ENCODE measurements at places on chromosomes 2 and 18. TPM values are rescaled to one million over a fixed set of nuclear protein-coding genes. Genes with fewer than 3 reads are reported as not detected.

The EGR4 gene
- total RNA-seq = not detected

The C1QL2 gene
- total RNA-seq = not detected

The MBP gene
- total RNA-seq = 60.0 TPM

The PCARE gene
- not detected for total RNA-seq

- DNase-seq = no peak
Observed at GRCh38 chr18:75638223-75638775, 210.8 kb upstream of the SMIM21 start.

DNA sequence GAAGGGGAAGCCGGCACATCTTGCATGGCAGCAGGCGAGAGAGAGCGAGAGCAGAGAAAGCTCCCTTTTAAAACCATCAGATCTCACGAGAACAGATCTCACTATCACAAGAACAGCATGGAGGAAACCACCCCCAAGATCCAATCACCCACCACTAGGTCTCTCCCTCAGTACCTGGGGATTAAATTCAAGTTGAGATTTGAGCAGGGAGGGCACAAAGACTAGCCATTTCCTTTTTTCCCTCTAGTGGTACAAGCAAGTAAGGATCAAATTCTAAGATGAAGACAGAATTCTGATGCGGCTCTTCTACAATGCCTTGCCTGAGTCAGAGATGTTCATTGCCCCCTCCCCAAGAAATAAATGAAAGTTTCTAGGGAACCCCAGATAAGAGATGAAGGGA is 45.6 kb upstream of the ANKRD44 start:
- DNase-seq = no peak

GRCh38 chr2:120005834-120006521 is 6.9 kb upstream of the EPB41L5 start:
- DNase-seq = no peak

- no peak for DNase-seq
Observed at GRCh38 chr18:64993695-64994094, 757.1 kb upstream of the CDH7 start.

DNA sequence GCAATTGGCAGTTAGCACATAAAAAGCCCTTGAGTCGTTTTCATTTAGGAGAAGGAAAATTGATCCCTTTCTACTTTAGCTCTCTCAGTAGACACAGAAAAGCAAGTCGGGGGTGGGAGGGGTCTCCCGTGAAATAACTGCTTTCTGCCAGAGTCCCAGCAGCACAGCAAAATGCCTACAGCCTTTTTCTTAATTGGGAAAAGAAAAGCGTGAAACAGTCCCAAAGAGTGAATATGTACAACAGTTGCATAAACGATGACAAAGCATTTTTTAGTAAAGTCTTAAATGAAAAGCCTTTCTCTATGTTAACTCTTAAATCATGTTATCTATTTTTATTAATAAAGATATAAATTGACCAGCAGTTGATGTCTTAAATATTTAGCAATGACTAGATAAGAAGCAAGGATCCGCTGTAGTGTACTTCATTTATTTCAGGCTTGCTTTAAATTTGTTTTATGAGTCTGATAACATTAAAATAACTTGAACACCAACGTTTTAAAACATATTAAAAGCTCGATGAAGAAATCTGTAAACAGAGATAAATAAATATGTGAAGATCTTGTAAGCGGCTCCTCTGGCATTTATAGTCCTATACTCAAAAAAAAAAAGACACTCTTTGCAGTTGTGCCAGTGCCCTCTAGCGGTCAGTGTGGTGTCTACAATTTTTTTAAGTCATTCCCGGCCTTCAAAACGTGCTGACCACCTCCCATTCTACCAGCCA is 42.3 kb upstream of the ATIC start:
- peak; percentile 43 for DNase-seq

- DNase-seq = no peak
Observed at GRCh38 chr18:43830947-43831346, 553.7 kb upstream of the SYT4 start.

- DNase-seq = no peak
Observed at GRCh38 chr2:178913049-178913441, 105.8 kb upstream of the TTN start.

DNA sequence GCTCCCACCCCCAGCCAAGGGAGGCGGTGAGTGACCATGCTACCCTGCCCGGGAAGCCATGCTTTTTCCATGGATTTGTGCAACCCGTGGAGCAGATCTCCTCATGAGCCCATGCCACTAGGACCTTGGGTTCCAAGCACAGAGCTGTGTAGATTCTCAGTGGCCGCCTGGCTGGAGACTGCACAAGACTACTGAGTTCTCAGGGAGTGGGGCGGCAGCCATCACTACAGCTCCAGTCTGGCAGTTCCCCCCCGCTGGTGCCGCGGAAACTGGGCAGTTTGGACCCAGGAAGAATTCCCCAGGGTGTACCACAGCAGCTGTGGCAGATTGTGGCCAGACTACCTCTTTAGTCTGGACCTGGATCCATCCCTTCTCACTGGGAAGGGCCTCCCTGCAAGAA is 470.6 kb downstream of the LRP1B start:
- no peak for DNase-seq

DNA sequence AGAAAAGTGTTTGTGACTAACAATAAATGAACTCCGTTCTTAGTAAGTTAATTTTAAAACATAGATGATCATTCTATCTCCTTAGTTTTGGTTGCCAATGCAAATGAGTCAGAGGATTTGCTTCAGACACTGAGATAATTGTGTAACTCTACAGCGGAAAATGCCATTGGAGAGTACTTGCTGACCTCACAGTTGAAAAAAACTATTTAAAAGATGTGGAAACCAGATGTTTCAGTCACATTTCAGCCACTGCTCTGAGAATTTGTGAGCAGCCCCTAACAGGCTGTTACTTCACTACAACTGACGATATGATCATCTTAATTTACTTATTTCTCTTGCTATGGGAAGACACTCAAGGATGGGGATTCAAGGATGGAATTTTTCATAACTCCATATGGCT is at the start of gene TNFAIP6:
TNFAIP6 (plus strand) TSS at position 234 of the 400 bp plus-strand sequence; CDS start at position 309, 75 bp downstream.
- no peak for DNase-seq

- DNase-seq = no peak
Observed at GRCh38 chr2:240871071-240871958, 2.7 kb downstream of the AGXT start.

GRCh38 chr18:9449600-9450414 is 25.5 kb upstream of the RALBP1 start:
- no peak for DNase-seq

DNA sequence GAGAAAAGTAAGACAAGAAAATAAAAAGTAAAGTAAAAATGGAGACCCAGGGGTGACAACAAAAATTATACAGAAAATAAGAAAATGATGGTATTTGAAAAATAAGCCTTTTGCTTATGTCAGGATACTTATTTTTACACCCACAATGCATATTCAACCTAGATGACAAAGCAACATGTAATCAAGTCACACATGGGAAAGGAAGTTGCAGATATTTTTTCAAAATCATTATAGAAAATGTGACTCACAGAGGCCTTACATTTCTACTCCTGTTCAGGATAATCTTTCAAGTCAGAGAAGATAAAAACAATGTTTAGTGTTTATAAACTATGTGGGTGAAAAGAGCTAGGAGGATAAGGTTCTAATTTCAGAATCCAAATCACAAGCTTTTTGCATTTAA is 275.3 kb upstream of the UBE2E3 start:
- no peak for DNase-seq

- no peak for DNase-seq
Observed at GRCh38 chr2:71126957-71127356, 3.1 kb downstream of the MCEE start.

DNA sequence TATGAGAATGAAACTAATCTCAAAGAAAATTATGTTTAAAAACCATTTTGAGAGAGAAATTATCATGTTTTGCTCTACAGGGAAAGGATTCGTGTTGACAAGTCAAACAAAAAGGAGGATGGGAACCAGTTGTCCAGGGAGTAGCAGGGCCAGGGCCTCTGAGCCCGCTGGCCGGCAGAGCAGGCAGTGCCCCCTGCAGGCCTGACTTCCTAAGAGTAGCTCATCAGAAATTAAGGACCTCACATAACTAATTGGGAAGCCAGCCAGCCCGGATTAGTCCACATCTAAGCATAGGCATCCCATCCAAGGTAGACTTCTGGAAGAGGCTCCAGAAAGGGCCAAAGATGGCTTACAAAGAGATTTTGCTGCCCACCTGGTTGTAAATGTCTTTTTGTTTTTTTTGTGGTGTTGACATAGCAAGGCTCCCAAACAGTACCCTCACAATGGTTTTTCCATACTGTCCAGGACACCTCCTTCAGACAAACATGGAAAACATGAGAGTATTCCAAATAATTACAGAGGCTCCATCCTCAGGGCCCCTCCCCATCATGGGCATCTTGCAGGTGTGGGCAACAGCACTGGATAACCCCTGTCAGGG is 241.2 kb upstream of the TANK start:
- DNase-seq = peak; percentile 31

DNA sequence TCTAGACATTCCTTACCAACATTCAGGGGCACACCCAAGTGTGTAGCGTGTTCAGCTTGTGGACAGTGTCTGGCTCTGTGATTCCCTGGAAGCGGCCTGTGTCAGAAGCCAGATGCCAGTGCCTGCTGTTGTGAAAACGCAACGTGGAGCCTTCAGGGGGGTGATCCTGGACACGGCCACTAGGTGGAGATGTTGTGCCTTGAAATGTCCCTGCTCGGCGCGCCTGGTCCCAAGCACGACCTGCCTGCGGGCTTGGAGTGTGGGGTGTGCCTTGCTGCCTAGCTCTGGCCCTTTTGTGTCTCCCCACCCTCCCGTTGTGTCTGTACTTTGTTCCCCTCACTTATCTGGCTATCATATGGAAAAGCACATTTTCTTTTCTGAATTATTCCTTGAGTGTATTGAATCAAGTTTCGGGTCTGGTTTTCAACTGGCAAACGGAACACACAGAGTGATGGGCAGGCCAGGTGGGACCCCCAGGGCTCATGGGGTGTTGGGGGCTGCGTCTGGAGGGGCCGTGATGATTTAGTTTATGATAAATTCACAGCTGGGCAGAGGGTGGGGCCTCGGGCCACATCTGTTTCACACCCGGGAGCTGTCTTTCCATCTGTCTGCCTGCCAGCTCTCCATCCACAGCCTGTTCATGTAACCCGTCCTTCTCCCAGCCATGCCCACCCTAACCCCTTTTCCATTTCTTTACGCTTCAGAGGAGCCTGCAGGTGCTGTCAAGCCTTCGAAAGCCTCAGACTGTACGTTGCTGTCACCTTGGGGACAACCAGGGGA is 95.5 kb downstream of the DYSF start:
- no peak for DNase-seq

DNA sequence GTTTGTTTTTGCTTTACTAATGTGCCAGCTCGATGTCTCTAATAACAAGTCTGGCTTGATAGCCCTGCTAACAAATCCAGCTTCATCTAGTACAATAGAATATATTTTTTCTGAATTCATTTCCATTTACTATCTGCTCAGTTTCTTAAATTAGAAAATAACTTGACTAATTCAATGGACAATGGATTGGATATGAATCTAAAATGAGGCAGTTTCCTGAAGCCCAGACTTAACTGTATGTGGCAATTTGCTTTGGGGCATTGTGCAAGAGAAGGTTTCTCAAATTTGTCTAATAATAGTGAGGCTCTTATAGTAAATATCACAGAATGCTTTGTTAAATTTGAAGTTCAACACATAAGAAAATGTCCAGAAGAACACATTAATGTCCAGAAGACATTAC is 25.8 kb downstream of the CALCRL start:
- DNase-seq = no peak

DNA sequence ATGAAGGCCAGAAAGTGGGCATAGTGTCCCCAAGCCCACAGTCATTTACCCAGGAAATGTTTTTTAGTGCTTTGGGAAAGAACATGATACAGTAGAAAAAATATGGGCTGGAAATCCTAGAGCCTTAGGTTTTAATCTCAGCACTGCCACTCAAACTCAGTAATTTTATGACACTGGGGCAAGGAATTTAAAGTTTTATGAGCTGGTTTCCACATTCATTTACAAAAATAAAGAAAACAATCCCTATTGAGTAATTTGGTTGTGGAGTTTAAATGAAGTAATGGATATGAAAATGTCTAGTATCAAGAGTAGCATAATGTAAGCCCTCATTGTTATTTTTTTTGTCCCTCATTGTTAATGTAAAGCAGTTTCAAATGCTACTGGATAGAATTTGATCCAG is 51.5 kb upstream of the FRZB start:
- no peak for DNase-seq

- peak; percentile 45 for DNase-seq
Observed at GRCh38 chr2:230323385-230324106, 3.4 kb upstream of the SP140L start.

GRCh38 chr2:50651676-50652075 is 380.3 kb downstream of the NRXN1 start:
- DNase-seq = no peak

DNA sequence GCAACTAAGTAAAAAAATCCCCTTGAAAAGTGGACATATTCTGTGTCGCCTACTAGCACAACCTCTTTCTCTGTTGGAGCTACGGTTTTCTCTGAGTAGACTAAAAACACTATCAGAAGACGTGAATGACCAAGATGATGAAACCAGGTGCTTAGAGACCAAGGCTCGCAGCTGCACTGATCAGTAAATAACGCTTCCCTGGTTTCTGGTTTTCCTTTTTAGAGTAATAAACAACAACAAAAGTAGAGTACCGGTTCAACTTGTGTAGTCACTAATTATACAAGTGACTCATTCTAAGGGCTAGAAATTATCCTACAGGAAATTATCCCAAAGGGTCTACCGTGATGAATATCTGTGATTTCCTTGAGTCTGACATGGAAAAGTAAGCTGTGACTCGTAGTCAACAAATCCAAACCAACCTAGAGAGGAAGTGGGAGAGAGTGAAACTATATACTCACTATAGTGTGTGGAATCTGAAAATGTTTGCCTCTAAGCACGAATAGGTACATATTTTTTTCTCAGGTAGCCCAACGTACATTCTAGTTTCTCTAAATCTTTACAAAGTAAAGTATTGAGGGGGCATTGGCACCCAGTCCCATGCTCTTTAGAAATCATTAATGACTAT is 17.8 kb downstream of the RASGRP3 start:
- no peak for DNase-seq

DNA sequence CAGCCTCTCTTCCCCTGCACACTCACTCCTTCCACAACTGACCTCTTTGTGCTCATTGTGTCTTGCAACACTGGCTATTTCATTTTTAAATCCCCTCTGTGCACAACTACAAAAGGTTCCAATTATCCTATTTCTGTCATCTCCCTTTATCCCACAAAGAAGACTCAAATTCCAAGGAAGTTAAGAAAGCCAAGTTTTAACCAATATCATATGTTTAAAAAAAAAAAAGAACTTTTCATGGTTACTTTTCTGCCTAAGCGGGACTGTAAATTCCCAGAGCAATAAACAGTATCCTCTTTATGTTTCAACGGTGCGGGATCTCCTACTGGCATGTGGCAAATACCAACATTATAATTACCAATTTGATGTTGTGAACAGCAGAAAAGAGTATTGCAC is 83.8 kb downstream of the DOCK10 start:
- no peak for DNase-seq

GRCh38 chr18:26434887-26435286 is 113.5 kb downstream of the KCTD1 start:
- no peak for DNase-seq

- DNase-seq = no peak
Observed at GRCh38 chr2:204022550-204022949, 86.0 kb downstream of the ICOS start.

GRCh38 chr18:48084041-48084757 is 153.7 kb upstream of the SMAD2 start:
- no peak for DNase-seq

- DNase-seq = no peak
Observed at GRCh38 chr2:187206071-187206470, 242.0 kb downstream of the CALCRL start.
